ENCODE measurements at places on chromosomes 5 and 9.

DNA sequence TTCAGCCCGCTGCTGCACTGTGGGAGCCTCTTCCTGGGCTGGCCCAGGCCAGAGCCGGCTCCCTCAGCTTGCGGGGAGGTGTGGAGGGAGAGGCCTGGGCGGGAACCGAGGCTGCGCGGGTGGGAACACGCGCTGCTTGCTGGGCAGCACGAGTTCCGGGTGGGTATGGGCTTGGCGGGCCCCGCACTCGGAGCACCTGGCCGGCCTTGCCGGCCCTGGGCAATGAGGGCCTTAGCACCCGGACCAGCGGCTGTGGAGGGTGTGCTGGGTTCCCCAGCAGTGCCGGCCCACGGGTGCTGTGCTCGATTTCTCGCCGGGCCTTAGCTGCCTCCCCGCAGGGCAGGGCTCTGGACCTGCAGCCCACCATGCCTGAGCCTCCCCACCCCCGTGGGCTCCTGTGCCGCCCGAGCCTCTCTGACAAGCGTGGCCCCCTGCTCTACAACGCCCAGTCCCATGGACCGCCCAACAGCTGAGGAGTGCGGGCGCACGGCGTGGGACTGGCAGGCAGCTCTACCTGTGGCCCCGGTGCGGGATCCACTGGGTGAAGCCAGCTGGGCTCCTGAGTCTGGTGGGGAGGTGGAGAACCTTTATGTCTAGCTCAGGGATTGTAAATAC is 1366.4 kb upstream of the NUDT12 start:
- no peak for DNase-seq

DNA sequence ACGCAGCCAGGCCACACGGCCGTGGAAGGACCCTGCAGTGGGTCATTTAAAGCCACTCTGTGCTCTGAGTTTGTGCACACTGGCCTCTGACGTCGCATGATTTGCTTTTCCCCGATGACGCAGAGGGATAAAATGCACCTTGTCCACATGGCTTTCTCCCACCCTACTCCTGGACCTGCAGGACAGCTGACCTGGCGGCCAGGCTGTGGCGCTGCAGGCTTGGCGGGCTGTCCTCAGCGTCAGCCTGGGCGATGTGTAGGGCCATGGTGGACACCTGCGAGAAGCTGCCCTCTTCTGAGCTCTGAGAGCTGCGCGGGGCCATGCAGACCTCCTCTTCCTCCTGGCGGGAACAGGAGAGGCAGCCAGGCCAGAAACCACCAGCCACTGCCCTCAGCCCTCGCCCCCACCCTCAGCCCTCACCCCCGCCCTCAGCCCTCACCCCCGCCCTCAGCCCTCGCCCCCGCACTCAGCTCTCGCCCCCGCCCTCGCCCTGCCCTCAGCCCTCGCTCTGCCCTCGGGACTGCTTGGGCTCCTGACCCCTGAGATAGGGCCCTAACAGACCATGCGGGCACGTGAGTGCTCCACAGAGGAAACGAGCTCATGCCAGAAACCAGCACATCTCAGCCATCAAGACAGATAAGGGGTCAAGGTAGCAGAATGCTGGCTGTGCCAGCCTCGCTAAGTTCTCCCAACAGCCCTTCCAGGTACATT is 20.0 kb upstream of the SCGB3A1 start:
- no peak for DNase-seq

DNA sequence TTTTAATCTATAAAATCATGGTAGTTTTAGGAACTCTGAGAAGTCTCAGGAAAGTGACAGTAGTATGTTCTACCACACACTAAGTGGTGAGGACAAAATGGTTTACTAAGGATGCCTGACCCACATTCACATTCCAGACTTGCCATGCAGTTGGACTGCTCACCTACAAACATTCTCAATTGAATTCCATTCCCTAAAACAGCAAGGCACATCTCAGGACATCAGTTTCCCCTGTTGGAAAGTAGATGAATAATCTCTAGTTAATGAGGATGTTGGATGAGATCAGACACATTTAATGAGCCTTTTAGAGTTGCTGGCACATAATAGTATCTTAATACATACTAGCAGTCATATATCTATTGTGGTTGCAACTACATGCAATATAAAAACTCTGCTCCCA is 76.6 kb downstream of the ZNF618 start:
- DNase-seq = no peak

DNA sequence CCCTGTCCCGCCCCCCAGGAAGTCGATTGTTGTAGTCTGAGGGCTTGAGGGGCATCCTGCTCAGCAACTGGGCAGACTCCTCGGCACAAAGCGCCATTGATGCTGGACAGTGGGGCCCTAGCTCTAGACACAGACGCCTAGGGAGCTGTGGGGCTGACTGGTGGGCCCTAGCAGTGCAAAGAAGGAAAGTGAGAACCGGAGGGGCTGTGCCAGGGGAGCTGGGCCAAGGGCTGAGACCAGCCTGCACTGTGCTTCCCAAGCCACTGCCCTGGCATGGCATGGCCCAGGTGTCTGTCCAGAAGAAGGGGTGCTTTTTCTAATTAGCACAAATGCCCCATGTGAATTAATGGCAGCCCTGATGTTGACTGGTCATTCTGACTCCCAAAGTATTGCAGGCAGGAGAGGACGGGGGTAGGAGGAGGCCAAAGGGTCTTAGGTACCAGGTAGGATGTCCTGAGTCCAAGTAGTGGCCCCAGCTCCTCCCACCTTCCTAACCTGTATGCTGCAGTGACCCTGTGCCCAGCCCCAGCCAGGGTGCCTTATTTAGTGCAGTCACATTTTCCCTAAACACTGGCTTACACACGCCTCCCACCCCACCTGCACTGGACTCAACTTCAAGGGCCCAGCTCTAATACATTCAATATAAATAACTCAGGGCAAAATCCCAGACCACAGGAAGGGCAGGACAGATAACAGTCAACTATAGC is 15.9 kb downstream of the TCF7 start:
- DNase-seq = no peak

- no peak for DNase-seq
Measured at GRCh38 chr9:96585426-96585825, 34.2 kb downstream of the CDC14B start.
